Stimulated activated CD8-positive, alpha-beta memory T cell treated with anti-CD3 and anti-CD28 coated beads, Interleukin-4, amount 100 ng/mL, for 4 hours (primary cell): ENCODE measurements at places on chromosomes 7 and 10.

- DNase-seq, result no peak
Observed at GRCh38 chr10:57699944-57700343, 567.8 kb downstream of the IPMK start.

DNA sequence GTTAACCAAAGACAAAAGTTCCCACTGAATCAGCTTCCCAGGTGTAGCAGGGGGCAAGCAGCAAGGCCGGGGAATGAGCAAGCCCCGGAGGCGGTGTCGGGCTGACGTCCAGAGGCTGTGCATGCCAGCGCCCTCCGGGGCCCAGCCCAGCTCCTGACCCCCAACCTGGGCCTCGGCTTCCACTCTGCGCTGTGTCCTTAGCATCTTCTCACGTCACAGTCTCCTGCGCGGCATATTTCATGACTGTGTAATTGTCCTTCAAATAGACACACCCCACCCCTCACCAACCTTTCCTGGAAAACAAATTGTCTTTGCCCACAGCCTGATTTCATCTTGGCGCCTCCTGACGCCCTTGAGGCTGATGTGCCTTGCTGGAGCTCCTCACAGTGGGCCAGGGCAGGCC lies 133.5 kb downstream of the RGS10 start:
- DNase-seq, result no peak

DNA sequence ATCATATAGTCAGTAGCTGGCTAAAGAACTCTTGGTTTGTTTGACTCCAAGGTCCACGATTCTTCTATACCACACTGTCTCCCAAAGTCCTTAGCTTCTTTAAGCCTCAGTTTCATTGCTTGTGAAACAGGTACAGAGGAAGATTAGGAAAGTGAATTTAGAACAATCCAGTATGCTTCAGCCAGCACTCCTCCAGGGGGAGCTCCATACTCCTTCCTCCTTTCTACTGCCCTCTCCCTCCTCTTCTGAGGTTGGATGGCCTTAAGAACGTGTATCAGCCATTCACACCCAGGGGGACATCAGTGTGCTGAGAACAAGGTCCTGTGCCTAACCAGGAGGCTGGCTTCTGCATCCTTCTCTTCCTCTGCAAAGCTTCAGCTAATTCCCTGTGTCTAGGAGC lies 54.8 kb upstream of the CALD1 start:
- DNase-seq, result no peak

DNA sequence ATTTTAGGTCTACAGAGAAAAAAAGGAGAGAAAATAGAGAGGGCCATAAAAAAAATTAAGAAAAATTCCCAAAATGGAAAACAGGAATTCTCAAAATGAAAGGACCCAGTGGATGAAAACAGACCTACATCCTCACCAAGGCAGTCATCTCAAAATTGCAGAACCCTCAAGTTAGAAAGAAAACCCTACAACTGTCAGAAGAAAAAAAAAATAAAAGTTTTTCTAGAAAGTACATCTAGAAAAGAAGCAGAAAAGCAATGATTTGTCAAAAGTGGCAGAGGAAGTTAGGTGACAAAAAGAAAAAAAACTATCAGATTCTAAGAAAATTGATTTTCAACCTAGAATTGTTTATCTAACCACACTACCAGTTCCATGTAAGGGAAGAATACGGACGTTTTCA lies 167.6 kb upstream of the LRGUK start:
- DNase-seq, result no peak

- no peak for DNase-seq
Observed at GRCh38 chr7:117038408-117038807, 85.1 kb downstream of the ST7 start.

DNA sequence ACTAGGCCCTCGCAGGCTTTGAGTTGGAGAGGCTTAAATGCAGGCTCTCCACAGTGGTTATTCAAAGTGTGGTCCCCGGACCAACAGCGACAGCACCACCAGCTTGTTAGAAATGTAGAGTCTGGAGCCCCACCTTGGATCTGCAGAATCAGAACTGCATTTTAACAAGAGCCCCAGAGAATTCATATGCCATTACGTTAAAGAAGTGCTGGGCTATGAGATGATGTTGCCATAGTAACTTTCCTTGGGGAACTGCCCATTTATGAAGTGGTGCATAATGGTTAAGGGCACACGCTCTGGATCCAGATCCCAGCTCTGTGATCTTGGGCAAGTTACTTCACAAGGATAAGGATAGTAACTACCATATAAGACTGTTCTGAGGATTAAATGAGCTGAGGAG lies 48.9 kb downstream of the ZCCHC24 start:
- DNase-seq, result no peak

- DNase-seq, result no peak
Observed at GRCh38 chr7:148385009-148385682, 205.4 kb upstream of the C7orf33 start.

GRCh38 chr7:135490783-135491182 lies 19.1 kb downstream of the CNOT4 start:
- DNase-seq, result no peak

GRCh38 chr10:20303453-20304152 lies 487.4 kb downstream of the PLXDC2 start:
- no peak for DNase-seq

- no peak for DNase-seq
Observed at GRCh38 chr10:102781090-102781920, 37.6 kb downstream of the WBP1L start.

- DNase-seq, result no peak
Observed at GRCh38 chr7:25847336-25848070, 304.5 kb upstream of the NFE2L3 start.

- no peak for DNase-seq
Observed at GRCh38 chr7:24036033-24036412, 248.0 kb upstream of the NPY start.

GRCh38 chr7:47710201-47710935 lies 128.5 kb upstream of the TNS3 start:
- DNase-seq, result no peak

GRCh38 chr10:20455774-20456173 lies 441.3 kb downstream of the NEBL start:
- DNase-seq, result no peak

DNA sequence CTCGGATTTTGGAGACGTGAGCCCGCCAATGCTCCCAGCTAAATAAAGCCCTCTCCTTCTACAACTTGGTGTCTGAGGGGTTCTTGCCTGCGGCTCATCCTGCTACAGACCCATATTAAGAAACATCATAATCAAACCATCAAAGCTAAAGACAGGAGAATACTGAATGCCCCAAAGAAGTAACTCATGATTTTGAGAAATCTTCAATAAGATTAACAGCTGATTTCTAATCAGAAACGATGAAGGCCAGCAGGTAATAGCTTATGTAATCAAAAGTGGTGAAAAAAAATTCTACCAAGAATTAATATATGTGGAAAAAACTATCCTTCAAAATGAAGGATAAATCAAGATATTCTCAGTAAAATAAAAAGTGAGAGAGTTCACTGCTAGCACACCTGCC lies 130.3 kb downstream of the DNAJC1 start:
- DNase-seq, result no peak

DNA sequence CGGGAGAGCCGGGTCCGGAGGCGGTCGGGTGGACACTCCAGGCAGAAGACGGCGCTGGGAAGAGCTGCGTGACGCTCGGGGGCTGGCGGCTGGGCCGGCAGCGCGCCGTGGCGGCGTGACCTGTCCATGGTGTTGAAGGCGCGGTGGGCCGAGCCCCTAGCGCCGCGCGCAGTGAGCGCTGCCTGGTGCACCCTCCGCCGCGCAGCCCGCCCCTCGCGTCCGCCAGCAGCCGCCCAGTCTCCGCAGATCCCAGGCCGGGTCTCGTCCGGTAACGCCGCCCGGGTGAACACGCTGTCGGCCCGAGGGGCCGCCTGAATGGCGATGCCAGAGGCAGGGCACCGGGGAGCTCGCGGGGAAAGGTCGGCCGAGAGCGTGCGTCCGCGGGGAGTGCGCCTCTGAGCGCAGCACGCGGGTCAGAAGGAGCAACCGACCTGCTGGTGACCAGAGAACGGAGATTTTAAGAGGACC lies 657 bp upstream of the TMEM178B start:
- no peak for DNase-seq

DNA sequence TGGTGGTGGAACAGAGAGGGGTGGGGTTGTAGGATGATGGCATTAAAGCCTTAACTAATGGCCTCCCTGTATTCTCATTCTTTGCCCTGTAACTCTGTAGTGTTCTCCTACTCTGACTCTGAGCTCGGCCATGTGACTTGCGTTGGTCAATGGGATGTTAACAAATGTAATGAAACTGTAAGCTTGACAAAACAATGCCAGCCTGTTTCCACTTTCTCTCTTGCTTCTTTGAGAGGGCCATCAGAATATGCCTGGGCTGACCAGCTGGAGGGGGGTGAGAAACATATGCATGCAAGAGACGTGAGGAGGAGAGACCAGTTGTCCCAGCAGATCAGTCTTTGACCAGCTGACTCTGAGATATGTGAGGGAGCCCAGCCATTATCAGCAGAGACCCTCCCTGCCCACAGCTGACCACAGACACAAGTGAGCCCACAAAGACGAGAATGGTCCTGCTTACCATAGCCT lies 100.6 kb downstream of the ICA1 start:
- no peak for DNase-seq

GRCh38 chr10:71084061-71084817 lies 128.1 kb upstream of the UNC5B start:
- DNase-seq, result no peak

- DNase-seq, result no peak
Observed at GRCh38 chr10:964988-965417, 23.2 kb upstream of the GTPBP4 start.

DNA sequence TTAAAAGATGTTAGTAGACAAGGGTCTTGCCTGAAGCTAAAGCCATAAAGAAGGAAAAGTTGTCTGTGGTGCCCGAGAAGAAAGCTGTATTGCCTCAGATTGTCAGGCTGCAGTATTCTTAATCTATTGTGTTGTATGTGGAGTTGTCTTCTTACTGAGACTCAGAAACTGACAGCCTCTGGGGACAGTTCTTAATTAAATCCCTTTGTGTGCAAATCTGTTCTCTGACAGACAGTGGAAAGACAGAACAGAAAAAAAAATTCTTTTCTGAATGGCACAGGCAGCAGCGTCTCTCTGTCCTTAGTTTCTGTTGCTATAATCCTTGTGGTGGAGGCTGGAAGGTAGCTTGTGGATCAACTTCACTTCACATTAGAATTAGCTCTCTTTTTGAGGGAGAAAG lies 16.8 kb downstream of the VWC2 start:
- no peak for DNase-seq

GRCh38 chr10:116886772-116887171 lies 37.5 kb downstream of the ENO4 start:
- DNase-seq, result no peak

GRCh38 chr10:131452926-131453720 lies 141.6 kb upstream of the TCERG1L start:
- DNase-seq, result no peak

- no peak for DNase-seq
Observed at GRCh38 chr10:1413256-1413655, 324.1 kb downstream of the ADARB2 start.

DNA sequence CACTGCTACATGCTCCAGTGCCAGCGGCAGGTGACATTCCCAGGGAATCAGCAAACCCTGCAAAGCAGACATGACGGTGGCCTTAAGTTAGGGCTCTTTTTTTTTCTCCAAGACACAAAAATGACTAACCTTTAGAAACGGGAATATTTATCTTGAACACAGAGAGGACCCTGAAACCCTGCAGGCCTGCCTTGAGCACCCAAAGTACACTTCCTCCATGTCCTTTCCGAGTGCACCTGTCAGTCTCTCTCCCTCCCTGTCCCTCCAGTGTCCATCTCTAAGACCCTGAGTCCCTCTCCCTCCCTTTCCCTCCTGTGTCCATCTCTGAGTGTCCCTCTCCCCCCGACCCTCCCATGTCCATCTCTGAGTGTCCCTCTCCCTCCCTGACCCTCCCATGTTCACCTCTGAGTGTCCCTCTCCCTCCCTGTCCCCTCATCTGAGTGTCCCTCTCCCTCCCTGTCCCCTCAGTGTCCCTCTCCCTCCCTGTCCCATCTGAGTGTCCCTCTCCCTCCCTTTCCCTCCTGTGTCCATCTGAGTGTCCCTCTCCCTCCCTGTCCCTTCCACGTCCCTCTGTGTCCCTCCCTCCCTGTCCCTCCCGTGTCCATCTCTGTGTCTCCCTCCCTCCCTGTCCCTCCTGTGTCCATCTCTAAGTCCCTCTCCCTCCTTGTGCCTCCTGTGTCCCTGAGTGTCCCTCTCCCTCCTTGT lies 51.2 kb upstream of the CAMK2B start:
- DNase-seq, result no peak

DNA sequence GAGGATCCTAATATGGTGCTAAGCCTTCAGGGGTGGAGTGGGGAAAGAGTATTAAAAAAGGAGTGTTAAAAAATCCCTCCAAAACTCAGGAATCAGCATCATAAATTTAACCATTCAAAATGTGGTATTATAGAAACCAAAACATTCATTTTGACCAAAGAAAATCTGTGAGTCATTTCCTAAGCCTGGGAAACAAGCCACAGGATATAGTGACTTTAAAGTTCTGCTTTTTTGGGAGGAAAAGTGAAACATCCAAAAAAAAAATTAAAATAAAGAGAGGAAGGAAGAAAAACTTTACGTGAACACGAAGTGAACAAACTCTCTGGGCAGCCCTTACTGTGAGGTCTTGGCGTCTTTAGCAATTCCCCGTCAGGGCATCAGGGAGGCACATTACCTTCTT lies 74.0 kb upstream of the GSDME start:
- no peak for DNase-seq

DNA sequence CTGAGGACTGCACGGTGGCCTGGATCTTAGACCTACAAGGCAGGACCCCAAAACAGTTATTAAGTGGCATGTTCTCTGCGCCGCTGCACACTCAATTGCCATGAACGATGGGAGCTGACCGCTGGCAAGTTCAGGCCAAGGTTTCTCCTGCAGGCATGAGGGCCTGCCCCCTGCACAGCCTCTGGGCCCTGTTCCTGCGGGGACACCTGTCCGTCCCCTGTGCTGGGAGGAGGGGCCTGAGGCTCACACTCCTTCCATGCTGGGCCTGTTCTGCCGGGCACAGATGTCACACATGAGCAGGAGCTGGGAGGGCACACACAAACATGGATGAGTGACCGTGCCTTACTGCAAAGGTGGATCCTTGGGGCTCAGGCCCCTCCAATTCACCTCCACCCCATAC lies 90.0 kb downstream of the PTPRN2 start:
- DNase-seq, result no peak

GRCh38 chr10:110081911-110082310 lies 74.1 kb downstream of the ADD3 start:
- no peak for DNase-seq

DNA sequence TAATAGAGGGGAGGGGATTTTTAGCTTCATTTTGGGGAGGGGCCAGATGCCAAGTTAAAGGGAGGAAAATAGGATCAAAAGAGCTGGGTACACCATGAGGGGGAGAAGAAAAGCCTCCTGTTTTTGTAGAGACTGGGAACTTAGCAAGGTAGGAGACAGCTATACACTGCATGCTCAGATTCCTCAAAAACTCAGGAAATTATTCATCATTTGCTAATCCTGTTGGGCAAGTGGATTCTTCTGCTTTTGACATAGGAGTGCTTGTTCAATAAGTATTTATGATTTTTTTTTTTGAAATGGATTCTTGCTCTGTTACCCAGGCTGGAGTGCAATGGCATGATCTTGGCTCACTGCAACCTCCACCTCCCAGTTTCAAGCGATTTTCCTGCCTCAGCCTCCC lies 73.4 kb downstream of the LYZL2 start:
- no peak for DNase-seq
